T47D (cell line): ENCODE measurements at places on chromosomes 4 and X.

- no peak for DNase-seq
Measured at GRCh38 chrX:136450050-136450830, 37.5 kb upstream of the BRS3 start.

DNA sequence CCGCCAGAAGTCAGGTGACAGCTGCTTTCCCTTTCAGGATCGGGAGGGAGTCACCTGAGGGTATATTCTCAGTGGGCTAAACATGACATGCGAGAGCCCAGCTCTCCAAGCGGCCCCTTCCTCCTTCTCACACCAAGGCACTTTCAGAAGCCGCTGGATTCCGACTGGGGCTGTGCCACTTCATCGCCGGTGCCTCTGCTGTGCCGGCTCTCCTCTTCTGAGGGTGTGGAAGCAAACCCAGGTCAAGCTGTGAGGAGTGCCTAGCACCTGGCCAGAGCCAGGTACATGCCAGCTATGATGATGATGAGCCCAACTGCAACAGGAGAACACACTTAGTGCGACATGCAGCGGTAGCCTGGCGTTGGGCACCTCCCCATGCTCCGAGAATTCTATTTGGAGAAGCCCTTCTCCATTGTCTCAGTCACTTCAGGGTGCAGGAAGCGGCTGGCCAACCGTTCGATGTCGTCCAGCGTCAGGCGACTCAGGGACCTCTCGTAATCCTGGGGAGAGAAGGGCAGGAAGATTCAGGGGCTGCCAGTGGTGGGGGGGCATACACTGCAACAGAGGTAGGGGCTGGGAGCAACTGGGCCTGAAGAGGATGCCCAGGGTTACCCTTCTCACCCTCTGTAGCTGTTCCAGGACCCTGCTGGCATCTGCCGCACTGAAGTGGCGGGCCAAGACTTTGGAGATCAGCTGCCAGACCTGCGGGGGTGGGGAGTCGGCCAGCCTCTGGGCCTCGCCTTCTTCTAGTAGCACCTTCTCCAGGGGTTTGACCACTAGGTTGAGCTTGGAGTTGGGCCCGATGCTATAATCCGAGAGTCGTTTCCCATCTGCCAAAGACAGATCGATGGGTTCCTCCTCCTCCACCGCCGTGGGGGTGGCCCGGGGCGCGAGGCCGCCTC, 1.0 kb downstream of the UBL4A start:
- DNase-seq = no peak

- DNase-seq = no peak
Measured at GRCh38 chr4:184961660-184962059, 56.6 kb upstream of the HELT start.

DNA sequence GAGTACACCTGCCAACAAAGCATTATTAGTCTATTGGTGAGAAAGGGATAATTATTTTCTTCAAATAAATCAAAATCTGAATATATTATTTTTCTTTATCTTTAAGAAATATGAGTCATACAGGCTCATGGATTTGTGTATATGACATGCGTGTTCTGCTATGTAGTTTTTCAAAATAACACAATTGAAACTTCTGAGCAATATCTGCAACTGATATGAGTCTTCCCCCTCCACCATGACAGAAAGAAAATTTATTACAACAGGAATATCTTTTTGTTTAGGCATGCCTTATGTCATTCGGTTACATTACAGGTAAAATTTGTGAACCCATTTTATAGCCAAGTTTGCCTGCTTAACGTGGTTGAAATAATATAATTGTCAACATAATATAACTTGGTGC, 32.0 kb downstream of the TMPRSS11A start:
- DNase-seq = no peak

- no peak for DNase-seq
Measured at GRCh38 chrX:119970574-119970973, 27.0 kb upstream of the NKAP start.

GRCh38 chr4:31968842-31969241, 1248.7 kb downstream of the PCDH7 start:
- no peak for DNase-seq

DNA sequence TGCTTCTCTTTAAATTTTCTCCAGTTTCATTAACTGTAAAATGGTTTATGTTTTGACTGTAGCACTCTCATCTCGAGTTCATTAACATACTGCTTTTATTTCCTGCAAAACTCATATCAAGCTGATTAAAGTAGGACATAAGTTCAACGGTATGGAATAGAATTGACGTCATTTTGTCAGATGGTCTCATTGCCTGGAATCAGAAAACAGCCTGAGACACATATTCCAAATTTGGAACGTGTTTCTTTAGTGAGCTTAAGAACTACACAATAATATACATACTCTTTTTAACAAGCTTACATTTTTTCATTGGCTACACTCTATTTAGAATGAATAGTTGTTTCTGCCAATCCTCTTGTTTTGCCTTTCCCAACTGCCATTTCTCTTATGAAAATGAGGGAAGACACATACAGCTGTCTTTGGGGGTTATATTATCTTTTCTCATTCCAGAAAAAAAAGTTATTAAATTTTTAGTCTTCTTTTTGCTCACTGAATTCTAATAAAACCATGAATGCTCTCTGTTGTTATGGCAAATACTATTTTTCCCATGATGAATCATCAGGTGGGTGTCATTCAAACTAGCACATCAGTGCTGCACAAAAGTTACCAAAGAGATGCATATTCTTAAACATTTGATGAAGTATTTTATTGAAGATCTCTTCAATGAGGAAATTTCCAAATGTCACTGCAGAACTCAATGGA, 162.8 kb downstream of the GABRB1 start:
- no peak for DNase-seq

DNA sequence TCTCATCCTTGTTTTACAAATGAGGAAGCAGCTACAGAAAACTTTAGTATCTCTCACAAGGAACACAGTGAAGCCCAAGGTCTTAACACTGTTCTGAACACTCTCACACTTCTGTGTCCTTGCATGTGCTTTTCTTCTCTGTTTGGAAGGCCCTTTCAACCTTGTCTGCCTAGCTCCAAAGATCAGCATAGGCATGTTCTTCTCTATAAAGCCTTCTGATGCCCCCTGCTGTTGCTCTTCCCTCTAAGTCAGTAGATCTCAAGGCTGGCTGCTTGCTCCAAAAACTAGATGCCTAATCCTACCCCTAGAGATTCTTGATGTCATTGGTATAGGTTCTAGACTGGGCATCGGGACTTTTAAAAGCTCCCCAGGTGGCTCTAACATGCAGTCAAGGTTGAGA, 5.9 kb downstream of the APOO start:
- DNase-seq = peak; percentile 87

DNA sequence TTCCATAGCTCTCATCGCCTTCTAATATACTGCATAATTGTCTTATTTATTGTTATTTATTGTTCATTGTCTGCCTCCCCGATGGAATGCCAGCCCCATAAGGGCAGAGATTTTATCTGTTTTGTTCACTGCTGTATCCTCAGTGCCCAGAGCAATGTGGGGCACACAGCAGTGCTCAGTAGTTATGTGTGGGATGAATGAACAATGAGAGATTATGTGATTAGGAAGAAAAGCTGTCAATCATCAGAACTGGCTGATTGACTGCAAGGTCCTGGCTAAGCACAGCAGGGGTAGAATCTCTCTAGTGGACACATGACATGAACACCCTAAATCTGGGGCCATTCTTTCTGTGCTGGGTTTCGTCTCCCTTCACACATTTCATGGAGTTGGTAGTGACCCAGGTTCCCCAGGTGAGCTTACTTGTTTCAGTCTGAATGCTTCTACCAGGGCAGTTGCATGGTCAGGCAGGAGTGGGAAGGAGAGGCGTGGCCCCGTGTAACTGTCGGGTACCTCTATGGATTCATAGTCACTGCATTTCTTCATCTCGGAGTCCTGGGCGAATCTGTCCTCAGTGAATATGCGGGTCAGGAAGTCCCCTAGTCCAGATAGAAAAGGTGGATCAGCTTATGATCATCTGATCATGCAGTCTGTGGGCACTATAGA, 12.6 kb downstream of the PPEF2 start:
- DNase-seq = peak; percentile 30

- no peak for DNase-seq
Measured at GRCh38 chr4:101651778-101652177, 138.8 kb upstream of the BANK1 start.

GRCh38 chr4:144647095-144647561, 1.2 kb downstream of the HHIP start:
- no peak for DNase-seq
